ENCODE measurements at places on chromosomes 3 and 15. TPM values are rescaled to one million over a fixed set of nuclear protein-coding genes. Genes with fewer than 3 reads are reported as not detected.
A peak's percentile ranks its signal among the peaks of the same experiment; 100 is the strongest.

Gene XCR1
- total RNA-seq: not detected

- DNase-seq: no peak
Measured at GRCh38 chr15:39898317-39898716, 21.7 kb downstream of the GPR176 start.

- no peak for DNase-seq
Measured at GRCh38 chr15:76799760-76800159, 105.4 kb downstream of the SCAPER start.

DNA sequence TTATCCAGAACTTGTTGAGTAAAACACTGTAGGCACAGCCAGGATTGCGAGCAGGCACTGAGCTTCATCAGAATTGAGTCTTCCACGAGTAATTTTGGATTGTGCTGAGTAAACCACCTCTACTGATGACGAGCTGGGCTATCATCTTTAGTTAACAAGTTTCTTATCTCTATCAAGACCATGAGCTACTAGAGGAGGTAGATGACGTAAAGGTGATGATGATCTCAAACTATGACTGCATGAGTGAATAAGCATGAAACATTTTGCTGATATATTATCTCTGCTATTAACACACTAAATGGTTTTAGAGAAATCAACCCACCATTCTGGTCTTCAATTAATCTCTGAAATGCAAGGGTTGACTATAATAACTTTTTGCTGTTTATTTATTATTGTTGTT is 506.0 kb downstream of the GBE1 start:
- DNase-seq: no peak

Gene PIK3CB
- total RNA-seq: 19.2 TPM

DNA sequence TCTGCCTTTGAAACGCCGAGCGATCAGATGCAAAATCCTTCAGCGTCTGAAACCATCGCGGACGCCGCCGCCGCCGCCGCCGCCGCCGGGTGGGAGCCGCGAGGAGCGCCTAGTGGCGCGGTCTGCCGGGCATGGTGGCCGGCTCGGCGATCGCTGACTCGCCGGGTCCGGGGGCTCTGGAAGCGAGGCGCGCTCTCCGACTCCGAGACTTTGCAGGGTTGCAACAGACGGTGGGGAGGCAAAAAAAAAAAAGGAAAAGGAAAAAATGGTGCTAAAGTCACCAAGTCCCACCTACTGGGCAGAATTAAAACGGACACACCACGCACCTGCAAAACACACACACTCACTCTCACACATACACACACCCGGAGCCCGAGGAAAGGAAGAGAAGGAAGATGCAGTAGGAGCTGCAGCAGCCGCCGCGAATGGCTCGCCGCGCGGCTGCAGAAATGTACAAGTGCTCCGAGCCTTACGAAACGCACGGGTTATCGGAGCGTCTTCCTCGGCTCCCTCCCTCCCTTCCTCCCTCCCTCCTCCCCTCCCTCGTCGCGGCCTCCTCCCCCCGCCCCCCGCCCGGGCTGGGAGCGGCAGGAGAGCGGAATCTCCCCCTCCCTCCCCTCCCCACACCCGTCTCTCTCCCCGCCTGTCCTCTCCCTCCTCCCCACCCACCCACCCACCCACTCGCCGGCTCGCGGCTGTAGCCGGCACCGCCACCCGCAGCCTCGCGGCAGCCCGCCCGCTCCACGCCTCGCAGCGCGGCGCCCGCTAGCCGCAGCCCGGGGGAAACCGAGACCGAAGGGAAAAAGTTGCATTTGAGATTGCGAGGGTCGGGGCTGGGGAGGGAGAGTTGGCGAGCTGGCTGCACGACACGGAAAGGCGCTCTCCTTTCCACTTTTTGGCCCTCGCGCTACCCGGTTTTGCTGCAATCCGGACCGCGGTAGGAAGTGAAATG is at the start of gene NTRK3:
Gene NTRK3, minus strand, starts transcription at position 461 of the 952 bp plus-strand sequence. CDS start 586 bp downstream, outside the sequence.
- peak; percentile 13 for DNase-seq

GRCh38 chr15:45163508-45163856 is 24.3 kb downstream of the SHF start:
- no peak for DNase-seq

GRCh38 chr3:23019596-23020300 is 183.4 kb upstream of the UBE2E2 start:
- DNase-seq: no peak

Gene FOXL2NB
- total RNA-seq: not detected

DNA sequence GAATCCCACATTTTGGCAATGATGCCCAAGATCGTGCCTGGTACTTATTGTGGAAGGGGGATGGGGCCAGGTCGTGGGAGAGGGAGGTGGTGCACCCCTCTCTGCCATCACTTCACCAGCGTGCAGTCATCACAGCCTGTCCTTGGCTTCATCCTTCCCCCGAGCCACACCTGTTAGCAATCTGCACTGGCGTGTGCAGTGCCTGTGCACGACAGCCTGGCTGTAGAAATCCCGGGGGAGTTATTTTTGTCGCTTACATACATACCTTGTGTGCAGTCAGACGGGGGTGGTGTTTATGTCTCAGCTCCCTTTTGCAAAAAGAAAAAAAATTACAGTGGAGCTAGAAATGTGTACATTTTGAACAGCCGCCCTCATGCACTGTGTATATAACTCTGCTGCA is 216.0 kb downstream of the TLE3 start:
- DNase-seq: no peak

- DNase-seq: no peak
Measured at GRCh38 chr15:75674366-75674765, 26.7 kb downstream of the SNX33 start.

Gene MTMR10
- total RNA-seq: 10.5 TPM

DNA sequence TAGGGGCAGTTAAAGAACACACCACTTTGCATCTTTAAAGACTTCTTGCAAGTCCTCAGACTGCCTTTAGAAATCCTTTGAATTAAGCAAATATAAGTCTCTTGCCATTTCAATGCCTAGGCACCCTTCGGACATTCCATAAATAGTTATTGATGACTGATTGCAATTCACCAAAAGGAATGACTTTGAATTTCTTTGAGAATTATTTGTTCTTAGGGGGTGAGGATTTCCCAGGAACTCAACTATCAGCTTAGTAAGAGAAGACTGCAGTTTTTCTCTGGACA is 495 bp upstream of the MYEF2 start:
- DNase-seq: no peak

GRCh38 chr15:40064231-40064894 is 25.4 kb upstream of the SRP14 start:
- peak; percentile 58 for DNase-seq

DNA sequence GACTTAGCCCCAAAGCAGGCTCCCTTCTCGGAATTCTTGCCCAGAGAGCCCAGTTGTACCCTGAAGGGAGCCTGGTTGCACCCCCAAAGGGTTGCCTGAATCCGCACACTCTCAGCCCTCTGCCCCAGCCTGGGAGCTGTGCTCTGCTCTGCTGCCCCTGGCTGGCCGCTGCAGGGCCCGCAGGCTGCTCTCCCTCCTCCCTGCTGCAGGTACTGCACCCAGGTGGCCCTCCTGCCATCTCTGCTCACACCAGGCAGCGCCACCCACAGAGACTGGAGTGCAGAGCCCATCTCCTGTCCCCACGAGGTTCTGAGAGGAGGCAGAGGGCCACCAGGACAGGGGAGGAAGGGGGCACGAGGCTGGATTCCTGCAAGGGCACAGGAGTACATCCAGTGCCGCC is 134.2 kb upstream of the NSMCE3 start:
- DNase-seq: no peak

GRCh38 chr3:134824791-134825190 is 29.7 kb downstream of the EPHB1 start:
- DNase-seq: no peak

DNA sequence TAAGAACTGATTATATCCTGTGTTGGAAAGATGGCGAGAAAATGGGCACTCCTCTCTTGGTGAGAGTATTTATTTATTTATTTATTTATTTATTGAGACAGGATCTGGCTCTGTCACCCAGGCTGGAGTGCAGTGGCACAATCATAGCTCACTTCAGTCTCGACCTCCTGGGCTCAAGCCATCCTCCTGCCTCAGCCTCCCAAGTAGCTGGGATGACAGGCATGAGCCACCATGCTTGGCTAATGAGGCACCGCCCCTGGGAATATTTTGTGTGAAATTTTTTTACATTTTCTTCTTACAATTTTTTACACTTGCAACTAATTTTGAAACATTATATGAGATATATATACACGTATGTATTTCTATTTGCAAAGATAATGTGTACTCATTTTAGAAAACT is 150.5 kb upstream of the PRR20G start:
- no peak for DNase-seq

DNA sequence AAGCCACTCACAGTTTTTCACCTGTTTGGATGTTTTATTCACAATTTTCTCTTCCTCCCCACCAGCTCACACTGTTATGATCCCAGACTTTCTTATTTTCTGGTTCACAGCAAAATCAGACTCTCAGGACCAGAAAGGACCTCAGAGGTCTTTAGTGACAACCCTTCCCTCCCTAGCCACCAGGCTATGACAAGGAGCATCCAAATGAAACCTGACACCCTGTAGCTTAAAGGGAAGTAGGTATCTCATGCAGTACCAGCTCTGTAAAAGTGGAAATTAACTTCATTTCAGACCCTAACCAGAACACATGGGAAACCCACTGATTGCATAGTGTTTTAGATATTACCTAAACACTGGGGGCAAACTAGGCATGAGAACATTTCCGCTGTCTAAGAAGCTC is 45.3 kb downstream of the ATP13A5 start:
- DNase-seq: no peak

Gene MAGI1
- not detected for total RNA-seq

Gene MANF
- total RNA-seq: 108 TPM

- DNase-seq: no peak
Measured at GRCh38 chr15:88124199-88124598, 132.3 kb downstream of the NTRK3 start.

DNA sequence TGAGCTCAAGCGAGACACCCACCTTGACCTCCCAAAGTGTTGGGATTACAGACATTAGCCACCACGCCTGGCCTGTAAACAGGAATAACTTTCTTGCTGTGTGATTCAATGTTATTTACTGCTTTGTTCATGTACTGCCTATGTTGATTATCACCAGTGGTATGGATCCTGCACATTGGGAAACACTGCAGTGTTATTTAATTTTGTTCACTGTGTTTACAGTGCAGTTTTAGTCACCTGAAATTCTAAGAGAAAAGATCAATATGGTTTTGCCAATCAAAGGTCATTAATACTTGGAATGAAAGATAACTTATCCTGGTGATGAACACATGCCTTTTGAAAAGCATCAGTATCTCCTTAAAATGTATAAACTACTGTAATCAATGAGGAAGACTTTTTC is 8.6 kb upstream of the GABPB1 start:
- no peak for DNase-seq

Gene DET1
- total RNA-seq: 2.0 TPM

DNA sequence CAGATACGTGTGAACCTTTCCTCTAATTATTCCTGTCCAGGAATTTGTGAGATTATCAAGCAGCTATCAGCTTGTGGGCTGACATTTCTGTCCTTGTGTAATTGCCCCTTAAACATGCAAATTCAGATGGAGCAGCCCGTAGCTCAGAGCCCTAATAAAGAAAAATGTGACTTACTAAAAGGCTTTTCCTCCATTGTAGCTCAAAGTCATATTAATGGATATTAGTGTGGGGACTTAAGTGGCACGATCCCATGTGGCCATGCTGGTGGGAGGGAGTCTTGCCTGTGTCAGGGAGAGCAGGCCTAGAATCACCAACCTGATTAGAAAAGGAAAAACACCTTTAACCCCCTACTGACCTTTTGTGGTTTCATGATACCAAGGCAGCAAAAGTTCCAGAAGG is 399.2 kb downstream of the LRTM1 start:
- no peak for DNase-seq

Gene P2RY1
- 0.74 TPM for total RNA-seq

Gene STAB1
- 0.17 TPM for total RNA-seq

DNA sequence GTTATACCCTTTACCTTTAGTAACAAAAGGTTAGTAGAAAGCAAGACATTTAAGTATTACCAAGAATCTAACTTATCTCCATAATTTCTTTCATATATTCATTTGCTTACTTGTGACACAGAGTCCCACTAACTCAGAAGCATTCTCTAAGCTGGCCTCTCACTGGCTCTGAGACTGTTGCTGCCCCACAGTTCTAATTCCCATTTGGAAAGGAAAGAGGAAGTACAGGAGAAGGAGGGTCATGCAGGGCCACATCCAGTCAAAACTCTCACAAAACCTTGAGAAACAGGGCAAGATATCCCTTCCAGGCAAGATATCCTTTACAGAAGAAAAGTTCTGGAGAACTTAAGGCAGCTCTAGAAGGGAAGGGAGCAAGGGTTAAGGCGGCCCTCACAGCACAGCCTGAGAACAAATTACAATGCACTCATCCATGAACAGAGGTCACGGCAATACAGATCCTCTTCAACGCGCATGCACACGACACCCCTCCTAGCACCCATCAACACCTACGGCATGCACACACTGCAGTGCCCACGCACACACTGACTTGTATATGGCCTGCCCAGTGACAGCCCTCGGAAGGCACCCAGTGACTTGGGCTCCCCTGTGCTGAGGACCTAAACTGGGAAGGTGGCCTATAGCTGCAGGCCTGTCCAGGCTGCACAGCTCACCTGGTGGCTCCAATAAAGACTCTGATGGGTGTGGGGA is 13.0 kb upstream of the MYO5C start:
- no peak for DNase-seq

GRCh38 chr3:146334151-146334550 is 83.2 kb upstream of the PLSCR4 start:
- no peak for DNase-seq

- no peak for DNase-seq
Measured at GRCh38 chr15:74141591-74141990, 11.2 kb downstream of the ISLR2 start.

DNA sequence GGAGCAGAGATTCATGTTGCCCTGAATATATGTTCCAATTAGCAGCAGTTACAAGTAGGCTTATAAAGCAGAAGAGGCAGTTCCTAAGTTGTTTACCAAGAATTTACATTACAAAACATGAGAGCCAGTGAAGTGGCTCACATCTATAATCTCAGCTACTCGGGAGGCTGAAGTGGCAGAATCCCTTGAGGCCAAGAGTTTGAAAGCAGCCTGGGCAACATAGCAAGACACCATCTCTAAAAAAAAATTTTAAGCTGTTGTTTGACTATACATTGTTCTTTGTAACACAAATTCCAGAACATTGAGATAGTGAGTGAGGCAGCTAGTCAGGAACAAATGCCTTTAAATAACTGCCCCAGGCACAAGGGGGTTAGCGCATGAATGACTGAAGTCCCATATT is 10.3 kb upstream of the ZMAT3 start:
- no peak for DNase-seq

Gene FSIP1
- total RNA-seq: 0.21 TPM

DNA sequence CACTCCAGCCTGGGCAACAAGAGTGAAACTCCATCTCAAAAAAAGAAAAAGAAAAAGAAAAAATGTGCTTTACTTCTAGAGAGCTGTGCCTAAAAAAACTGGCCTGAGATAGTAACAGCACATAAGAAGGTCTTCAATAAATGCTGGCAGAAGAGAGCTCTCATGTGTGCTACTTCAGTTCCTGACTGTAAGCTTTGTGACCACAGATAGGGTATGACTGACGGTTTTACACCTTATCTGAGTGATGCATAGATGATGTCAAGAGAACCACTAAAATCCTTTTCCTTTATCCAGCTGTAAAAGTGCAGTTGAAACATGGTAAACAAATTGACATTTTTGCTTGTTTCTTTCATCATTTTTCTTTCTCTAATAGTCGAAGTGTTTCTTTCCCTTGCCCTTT is 127.9 kb downstream of the C3orf70 start:
- DNase-seq: no peak

GRCh38 chr3:63043631-63044030 is 168.4 kb upstream of the CADPS start:
- DNase-seq: no peak

Gene ATXN7
- 25.8 TPM for total RNA-seq

Gene COLQ
- 0.25 TPM for total RNA-seq

Gene LZTFL1
- 4.1 TPM for total RNA-seq

Gene SCAANT1
- total RNA-seq: not detected

Data from activated naive CD4-positive, alpha-beta T cell treated with anti-CD3 and anti-CD28 coated beads for 36 hours (primary cell).